Glutamatergic neuron (in vitro differentiated cells): ENCODE measurements at places on chromosomes 2 and 18. TPM values are rescaled to one million over a fixed set of nuclear protein-coding genes. Genes with fewer than 3 reads are reported as not detected.

- DNase-seq = no peak
Observed at GRCh38 chr18:30775629-30776028, 266.9 kb downstream of the DSC3 start.

- DNase-seq = no peak
Observed at GRCh38 chr2:28522481-28522880, 26.6 kb downstream of the PLB1 start.

GRCh38 chr2:205858881-205859441, 176.7 kb downstream of the NRP2 start:
- no peak for DNase-seq

DNA sequence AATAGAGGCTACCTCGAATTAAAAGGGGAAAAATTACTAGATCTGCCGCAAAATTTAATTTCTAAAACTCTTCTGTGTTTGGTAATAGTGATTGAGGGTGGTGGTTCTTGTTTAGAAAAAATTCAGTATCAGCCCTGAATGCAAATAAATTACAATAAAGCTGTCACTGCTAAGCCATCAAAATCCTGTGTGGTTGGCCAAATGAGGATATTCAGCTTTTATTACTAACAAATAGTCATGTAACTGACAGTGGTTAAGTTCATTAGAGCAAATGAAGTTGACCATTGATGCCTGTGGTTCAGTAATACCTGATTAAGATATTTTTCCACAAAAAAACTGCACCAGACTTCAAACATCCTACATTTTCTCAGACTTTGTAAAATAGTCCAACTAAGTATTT, 14.4 kb downstream of the PPP1CB start:
- DNase-seq = no peak

DNA sequence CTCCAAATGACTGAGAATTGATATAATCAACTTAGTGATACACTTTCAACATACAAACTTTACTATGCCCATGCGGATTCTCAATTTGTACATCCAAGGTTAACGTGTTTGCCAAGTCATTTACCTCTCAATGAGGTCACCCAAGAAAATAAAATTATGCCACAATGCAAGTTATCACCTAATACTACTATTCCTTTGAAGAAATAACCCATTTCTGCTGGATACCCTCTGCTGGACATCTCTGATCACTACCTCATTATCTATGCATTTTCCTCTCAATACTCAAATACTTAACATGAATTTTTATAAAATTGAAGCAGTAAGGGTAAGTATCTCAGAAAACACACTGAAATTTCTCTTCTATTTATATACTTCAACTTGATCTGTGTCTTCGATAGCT, 12.7 kb downstream of the HNRNPLL start:
- DNase-seq = no peak

The UPP2 gene
- total RNA-seq = not detected

The ADGRF3 gene
- 0.54 TPM for total RNA-seq

GRCh38 chr2:240135706-240136012, 446 bp downstream of the COPS9 start:
- DNase-seq = no peak

The FLACC1 gene
- total RNA-seq = 1.2 TPM

- no peak for DNase-seq
Observed at GRCh38 chr2:100537918-100538317, 24.9 kb upstream of the PDCL3 start.

DNA sequence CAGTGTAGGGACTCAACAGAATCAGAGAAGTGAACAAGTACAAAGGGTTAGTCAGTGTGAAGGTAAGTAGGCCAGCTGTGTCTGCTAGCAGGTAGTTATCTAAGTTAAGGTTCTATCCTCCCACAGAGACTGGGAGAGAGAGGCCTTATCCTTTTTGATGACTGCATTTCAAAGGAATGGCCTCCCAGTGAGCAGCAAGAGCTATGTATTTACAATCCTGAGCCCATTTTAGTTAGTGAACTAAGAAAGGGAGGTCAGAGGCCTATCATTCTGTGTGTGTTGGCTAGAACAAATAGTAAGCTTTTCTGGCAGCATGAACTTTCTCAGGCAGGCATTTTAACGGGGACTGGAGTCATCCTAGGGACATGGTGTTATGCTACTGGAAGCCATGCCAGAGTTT, 182.9 kb downstream of the VWC2L start:
- DNase-seq = no peak

DNA sequence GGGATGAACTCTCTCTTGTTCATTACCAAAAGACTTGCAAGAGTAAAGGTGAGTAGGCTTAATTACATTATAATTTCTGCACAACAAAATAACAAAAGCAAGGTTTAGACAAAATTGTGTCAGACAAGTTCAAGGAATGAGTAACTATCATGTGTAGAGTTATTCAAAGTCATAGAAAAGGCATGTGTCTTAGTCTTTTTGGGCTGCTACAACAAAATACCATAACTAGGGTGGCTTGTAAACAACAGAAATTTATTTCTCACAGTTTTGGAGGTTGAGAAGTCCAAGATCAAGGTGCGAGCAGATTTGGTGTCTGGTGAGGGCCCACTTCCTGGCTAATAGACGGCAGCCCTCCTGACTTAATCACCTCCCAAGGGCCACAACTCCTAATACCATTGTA, 37.6 kb downstream of the IL1R2 start:
- DNase-seq = no peak
